Eye (tissue), 1 donor: ENCODE measurements at places on chromosomes 1 and 21.
A peak's percentile ranks its signal among the peaks of the same experiment; 100 is the strongest.

DNA sequence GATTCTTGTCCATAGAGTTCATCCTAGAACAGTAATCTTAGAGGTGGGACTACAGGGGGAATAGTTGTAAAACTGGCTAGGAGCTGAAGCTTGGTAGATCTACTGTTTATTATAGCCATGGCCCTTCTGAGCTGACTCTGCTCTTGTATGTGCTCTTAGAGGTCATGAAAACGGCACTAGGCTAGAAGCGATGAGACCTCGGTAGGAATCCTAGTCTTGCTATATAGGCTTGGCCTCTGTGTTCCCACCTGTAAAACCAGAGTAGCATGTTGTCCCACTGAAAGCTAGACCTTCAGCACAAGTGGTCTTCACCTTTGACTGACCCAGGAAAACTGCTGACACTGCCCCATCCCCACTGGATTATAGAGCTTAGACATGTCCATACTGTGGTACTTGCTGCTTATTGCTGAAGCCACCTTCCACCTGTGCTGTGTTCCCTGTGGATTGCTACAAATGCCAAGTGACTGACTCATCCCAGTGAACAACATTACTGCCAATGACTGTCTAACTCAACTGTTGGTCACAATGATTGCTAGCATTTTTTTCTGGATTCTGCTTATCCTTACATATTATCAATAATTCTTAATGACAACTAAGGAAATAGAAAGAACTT is 23.0 kb upstream of the PIGC start:
- no peak for DNase-seq

DNA sequence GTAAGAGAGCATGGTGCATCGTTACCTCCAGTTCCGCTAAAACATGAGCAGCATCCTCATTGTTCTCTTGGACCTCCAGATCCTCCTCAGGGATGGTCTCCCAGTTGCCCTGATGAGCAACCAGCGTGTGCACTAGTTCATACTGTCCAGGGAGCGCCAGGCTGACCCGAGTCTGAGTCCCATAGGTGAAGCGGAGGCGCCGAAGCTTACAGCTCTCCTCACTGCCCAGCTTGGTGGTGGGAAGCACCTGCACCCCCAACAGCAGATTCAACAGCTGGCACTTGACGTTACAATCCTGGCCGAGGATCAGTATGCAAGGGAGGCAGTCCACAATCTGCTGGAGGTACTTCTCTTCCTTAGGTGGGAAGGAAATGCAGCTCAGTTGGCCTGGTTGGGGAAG is 24.1 kb downstream of the DSTYK start:
- no peak for DNase-seq

DNA sequence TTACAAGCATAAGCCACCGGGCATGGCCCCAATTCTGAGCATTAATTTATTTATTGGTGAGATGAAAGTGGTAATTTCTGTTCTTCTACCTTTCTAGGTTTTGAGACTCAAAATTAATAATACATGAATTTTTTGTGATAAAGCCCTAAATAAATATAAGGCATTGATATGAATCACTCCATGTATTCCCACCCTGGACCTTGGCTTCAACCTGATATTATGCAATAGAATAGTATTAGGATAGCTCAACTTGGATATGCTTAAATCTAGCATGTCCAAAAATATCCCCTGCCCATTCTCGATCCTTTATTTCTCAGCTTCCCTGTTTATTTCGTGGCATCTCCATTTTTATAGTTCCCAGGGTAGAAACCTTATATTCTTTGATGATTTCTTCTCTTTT is 2.5 kb downstream of the AGL start:
- DNase-seq = no peak

- DNase-seq = peak; percentile 48
These were observed 8.9 kb downstream of the SDCCAG8 start for GRCh38 chr1:243264717-243265116.

DNA sequence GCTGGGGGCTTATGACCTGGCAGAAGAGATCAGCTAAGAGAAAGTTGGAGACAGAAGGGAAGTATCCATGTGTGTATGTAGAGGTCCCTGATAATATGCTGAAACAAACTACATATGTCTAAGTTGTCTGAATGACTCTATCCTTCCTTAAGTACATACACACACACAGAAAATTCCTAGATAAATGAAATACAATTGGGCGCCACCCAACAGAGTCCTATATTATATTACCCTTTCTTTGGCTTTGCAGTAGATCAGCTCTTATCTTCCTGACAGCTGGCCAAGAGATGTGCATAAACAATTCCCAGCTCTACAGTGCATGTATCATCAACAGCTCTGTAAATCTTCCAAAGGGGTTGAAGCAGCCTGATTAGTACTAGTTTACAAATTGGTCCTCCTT is 40.1 kb downstream of the SORT1 start:
- no peak for DNase-seq

- DNase-seq = no peak
These were observed 30.0 kb upstream of the FGGY start for GRCh38 chr1:59266927-59267293.

DNA sequence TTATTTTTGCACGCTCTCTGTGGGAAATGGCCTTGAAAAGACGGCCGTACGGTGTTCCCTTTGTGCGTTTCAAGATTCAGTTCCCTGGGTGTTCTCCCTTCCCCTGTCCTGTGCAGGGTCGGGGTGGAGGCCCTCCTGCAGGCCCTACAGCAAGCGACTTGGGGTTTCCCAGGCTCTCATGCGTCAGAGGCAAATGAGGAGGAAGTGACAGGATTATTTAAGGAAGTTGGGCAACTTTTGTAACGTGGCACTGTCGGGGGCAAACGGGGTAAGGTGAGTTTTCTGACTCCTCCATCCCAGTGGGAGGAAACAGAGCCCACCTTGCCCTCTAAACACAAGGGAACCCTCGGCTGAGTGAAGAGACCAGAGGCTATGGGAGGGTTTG is 16.1 kb upstream of the AJAP1 start:
- no peak for DNase-seq

GRCh38 chr1:105700723-105701122 is 1355.8 kb upstream of the PRMT6 start:
- peak; percentile 18 for DNase-seq

DNA sequence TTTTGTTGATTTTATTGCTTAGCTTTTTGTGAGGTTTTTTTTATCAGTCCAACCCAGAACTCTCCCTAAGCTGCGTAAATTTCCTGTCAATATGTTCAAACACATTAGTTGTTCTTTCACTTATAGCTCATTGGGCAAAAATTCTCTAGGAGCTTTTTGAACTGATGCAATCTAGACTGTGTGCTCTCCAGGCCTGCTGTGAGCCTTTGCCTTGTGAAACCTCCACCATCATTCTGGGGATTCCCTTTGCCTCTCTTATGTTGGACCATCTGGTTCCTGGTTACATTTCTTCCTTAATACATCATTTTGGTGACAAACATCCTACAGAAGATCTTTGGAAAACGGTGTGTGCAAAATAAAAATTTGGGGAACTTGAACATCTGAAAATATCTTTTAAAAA is 247.2 kb downstream of the LRRC7 start:
- no peak for DNase-seq

- DNase-seq = no peak
These were observed 99.4 kb downstream of the UCHL5 start for GRCh38 chr1:192959657-192960186.

- no peak for DNase-seq
These were observed 15.0 kb upstream of the ID3 start for GRCh38 chr1:23574265-23574754.

GRCh38 chr21:41695513-41695912 is 71.3 kb downstream of the RIPK4 start:
- DNase-seq = peak; percentile 36

- DNase-seq = no peak
These were observed 334.7 kb downstream of the AMY1C start for GRCh38 chr1:104084380-104084779.

DNA sequence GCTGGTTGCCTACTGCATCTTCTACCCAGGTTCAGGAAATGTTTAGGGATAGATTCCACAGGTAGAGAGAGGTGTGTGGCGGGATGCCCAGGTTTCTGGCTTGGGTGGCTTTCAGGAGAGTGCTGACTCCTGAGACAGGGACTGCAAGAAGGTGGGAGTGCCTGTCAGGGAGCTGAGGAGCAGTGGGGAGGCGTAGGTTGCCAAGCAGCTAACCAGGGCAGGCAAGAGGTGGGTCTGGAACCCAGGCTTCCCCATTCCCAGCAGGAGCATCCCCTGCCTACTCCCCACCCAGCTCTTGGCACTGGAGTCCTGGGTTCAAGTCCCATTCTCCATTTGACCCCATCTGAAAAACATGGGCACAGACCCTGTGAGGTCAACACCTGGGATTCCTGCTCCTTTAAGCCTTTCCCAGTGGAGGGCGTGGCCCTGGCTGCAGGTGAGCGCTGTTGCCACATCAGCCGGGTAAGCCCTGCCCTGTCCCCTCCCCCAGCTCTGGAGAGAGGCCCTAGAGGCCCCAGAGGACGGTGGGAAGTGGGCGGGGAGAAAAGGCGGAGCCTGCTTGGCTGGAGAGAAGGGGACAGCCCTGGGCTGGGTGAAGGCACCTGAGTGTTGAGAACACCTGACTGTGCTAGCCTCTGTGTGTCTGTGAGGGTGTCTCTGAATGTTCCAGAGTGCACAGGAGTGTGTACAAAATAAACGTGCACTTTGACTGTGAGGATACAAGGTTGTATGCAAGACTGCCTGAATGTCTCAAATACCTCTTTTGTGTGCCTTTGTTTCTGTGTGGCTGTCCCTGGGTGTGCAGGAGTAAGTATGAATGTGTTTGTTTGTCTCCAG is 14.0 kb upstream of the SYNC start:
- peak; percentile 77 for DNase-seq

GRCh38 chr1:246113555-246114095 is 393.5 kb downstream of the SMYD3 start:
- DNase-seq = no peak

- DNase-seq = no peak
These were observed 205.5 kb downstream of the RPS6KC1 start for GRCh38 chr1:213256438-213257087.

DNA sequence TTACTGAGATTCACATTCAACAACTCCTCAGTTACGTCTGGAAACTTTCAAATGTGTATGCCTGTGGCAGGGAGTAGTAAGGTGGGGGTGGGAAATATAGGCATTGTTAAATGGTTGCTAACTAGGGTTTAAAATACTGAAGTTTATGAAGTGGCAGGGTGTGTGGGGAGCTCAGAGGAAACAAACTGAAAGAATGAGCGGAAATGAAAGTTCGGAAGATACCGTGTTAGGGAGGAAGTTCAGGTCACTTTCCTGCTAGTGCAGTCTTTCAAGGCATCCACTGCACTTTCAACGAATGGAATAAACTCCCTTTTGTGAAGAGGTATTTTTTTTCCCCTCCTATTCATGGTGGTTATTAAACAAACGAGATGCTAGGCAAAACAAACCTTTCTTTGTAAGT is 19.7 kb downstream of the SYNJ1 start:
- DNase-seq = no peak

- DNase-seq = no peak
These were observed at the start of gene SMG7 for GRCh38 chr1:183472488-183473216. SMG7 (plus strand) TSS chr1:183472499; CDS start chr1:183472621, 122 bp downstream.

DNA sequence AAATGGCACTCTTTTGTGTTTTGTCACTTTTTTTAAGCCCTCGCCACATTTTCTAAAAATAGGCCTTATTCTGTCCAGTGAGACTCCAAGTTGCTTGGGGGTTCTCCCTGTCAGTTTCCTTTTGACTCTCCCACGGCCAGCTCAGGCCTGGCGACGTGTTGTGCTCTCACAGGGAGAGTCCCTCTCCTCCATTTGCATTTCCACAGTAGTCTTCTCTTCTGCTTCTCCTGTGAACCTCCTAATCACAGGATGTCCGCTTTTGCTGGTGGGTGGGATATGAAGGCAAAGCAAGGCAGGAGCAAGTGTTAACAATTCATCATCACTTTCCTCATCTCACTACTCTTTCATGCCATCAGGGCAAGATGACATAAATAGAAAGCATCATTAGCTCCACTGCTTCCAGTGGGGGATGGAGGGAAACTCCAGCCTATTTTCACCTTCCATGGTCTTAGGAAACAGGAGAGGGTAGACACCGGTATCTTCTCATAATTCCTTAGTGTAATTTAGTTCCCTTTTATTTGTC is 99.8 kb downstream of the INTS7 start:
- DNase-seq = no peak

DNA sequence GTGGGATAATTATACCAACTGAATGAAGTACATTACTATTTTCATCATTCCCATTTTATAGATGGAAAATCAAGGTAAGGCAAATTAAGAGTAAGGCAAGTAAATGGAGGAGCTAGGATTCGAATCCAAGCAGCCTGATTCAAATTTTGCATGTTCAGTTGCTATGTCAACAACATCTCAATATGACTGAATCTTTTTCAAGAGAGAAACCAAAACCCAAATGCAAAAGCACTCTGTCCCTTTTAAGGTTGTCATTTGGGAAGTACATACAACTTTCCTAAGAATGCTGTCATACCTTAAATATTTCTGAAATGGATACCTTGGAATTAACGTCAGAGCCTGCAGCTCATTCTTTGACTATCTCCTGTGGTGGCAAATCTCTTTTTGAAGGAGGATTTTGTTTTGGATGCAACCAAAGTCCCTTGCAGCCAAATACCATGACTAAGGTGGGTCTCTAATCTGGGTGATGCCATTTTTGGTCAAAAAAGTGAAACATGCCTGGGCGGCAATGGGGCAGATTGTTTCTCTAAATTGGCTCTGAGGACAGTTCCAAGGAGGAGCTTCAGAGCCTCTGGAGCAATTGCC is 25.4 kb downstream of the ADAMTS1 start:
- no peak for DNase-seq

DNA sequence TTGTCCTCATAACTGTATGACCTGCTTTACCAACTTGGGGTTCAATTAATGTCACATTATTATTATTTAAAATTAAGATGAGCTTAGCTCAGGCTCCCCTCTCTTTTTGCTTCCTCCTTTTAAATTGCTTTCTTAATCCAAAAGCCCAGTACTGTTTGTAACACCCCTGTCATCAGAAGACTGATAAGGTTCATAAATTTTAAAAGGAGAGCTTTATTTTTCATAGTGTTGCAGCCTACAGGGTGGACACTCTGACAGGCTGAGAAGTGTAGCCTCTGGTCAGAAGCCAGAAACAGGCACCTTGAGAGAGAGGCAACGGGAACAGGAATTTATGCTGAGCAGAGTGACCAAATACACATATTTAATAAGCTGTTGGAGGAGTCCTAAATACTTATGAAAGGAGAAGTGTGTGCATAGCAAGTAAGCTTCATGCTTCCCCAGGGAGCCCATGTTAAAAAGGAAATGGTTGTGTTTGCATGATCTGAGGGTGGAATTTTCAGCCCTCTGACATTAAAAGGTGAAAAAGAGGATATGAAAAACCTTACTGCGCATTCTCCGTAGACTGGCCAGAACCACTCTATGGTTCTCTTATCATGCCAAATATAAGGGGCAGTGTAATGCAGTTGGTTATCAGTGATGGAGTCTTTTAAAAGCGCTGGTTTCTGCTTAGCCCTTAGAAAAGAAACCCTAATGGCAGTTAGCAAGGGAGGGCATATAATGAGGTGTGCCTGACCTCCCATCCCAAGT is 30.5 kb upstream of the FGGY start:
- no peak for DNase-seq

- no peak for DNase-seq
These were observed 12.8 kb downstream of the PLA2G5 start for GRCh38 chr1:20082772-20083171.

- no peak for DNase-seq
These were observed 26.3 kb downstream of the AGMAT start for GRCh38 chr1:15558516-15558915.

- no peak for DNase-seq
These were observed 58.2 kb upstream of the SLC25A33 start for GRCh38 chr1:9481048-9481447.

GRCh38 chr1:6357243-6357936 is 36.2 kb downstream of the ACOT7 start:
- DNase-seq = no peak
